ENCODE measurements at places on chromosomes 7 and 10.

DNA sequence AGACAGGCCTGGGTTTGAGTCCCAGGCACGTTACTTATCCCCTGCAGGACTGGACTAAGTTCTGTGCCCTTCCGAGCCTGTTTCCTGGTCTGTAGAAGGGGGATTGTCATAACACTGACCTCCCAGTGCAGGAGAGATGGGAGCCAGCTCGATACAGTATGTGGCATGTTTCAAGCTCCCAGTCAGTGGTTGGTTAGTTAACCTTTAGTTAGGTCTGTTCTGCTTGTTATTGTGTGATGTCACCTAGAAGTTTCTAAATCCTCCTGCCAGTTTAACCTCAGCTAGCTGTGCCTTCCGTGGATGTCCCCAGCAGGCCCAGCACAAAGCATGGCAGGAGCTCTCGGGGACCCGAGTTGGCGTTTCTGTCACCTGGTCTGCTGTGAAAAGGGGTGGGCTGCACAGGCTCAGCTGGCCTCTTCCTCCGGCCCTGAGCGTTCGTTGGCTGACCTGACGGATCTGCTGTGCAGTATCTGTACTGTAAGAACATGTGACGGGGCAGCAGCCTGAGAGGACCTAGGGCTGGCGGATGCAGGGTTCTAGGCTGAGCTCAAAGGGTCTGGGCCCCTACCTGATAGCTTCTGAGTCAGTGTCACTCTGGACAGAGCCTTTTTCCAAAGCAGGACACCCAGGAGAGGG lies 53.0 kb downstream of the SPOCK2 start:
- DNase-seq = no peak

GRCh38 chr7:650339-651031 lies 76.0 kb upstream of the DNAAF5 start:
- DNase-seq = no peak

DNA sequence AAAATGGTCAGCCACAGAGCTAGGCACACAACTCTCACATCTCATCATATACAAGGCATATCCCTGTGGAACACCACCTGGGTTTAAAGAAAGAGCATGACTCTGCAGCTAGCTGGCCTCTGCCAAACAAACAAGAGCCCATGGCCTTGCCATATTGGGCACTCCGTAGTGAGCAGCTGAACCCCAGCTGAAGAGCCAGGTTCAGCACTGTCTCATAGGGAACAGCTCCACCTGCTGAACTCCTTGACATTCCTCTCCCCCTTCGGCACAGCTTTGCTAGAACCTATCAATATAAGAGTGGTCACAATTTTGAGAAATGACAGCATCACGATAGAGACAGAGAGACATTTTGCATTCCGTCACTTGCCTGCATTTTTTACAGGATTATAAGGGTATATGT lies 20.0 kb downstream of the SORCS1 start:
- DNase-seq = no peak

- no peak for DNase-seq
Measured at GRCh38 chr10:117537436-117537903, 5.1 kb upstream of the EMX2 start.

GRCh38 chr7:68121655-68122054 lies 1125.0 kb downstream of the TYW1 start:
- no peak for DNase-seq

- DNase-seq = no peak
Measured at GRCh38 chr7:36919738-36920137, 195.4 kb upstream of the AOAH start.

- DNase-seq = no peak
Measured at GRCh38 chr10:74752371-74753040, 73.9 kb upstream of the KAT6B start.

DNA sequence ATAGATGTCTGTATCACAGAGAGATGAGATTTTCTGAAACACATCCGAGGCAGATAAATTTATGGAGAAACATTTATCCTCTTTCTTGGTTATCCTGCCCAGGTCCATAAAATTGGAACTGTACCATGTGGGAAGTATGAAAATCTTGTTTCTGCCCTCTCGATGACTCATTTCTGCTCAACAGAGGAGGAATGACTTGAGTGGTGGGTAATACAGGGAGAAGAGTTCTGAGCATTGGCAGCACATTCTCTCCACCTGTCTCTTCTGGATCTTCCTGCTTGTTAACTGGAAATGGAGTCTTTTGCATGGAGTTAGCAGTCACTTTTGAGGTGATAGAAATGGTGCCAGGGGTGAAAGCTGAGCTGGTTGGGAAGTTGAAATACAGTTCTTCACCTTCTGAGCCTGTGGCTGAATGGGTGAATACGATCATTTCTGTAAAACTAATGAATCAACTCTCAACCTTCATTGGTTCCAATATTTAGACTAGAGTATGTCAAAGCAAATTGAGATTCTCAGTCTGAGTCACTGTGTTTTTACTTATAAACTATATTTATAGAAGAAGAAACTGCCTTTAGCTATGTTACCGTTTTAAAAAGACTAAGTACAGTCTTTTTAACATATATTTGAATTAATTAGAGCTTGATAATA lies 945.5 kb downstream of the SORCS3 start:
- DNase-seq = no peak

DNA sequence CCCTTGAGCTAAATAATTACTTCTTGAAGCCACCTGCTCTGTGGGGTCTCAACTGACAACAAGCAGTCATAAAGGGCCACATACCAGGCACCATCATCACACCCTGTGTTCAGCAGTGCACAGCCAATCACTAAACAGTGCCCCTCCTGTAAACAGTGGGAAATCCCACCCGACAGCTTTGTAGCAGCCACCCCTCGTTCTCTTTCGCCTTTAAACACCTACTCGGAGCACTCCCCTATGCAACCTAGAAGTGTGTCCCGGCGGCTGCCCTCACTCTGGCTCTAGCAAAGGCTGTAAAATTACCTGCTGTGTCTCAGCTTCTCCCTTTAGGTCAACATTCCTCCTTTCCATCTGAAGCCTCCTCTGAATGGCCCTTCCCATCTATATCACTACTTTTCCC lies 111.9 kb downstream of the TCERG1L start:
- no peak for DNase-seq

- no peak for DNase-seq
Measured at GRCh38 chr7:38310591-38311101, 37.2 kb upstream of the TARP start.

GRCh38 chr10:79249186-79250121 lies 97.8 kb upstream of the PPIF start:
- DNase-seq = no peak

DNA sequence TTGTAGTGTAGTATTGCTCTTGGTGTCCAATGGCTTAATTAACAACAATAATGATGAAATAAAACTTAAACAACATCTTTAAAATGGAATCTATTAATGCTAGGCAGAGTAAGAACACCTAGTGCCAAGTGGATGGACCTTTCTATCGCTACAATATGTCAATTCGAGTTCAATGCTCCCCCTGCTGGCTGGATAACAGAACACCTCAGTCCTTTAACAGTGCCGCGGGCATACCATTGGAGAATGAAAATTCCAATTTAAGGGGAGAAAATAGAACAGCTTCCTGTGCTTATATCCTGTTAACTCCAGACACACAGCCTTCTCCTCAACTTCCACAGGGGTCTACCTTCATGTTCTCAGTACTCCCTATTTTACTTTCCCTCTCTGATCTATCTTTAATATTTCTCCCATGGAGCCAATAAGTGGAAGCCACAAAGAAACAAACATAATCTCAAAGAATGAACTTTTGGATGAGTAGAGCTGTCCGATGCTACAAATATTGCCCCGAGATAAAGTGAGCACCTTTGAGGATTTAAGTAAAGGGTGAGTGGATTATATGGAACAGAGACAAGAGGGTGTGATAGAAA lies 41.4 kb downstream of the COL1A2 start:
- peak; percentile 14 for DNase-seq

- no peak for DNase-seq
Measured at GRCh38 chr7:132160611-132161532, 415.4 kb downstream of the PLXNA4 start.

- no peak for DNase-seq
Measured at GRCh38 chr10:62657244-62657835, 147.2 kb upstream of the ADO start.

- no peak for DNase-seq
Measured at GRCh38 chr10:66838656-66839055, 87.2 kb upstream of the LRRTM3 start.

- no peak for DNase-seq
Measured at GRCh38 chr10:113430634-113431397, 122.0 kb upstream of the HABP2 start.

- DNase-seq = no peak
Measured at GRCh38 chr7:114148779-114149178, 230.0 kb upstream of the PPP1R3A start.

DNA sequence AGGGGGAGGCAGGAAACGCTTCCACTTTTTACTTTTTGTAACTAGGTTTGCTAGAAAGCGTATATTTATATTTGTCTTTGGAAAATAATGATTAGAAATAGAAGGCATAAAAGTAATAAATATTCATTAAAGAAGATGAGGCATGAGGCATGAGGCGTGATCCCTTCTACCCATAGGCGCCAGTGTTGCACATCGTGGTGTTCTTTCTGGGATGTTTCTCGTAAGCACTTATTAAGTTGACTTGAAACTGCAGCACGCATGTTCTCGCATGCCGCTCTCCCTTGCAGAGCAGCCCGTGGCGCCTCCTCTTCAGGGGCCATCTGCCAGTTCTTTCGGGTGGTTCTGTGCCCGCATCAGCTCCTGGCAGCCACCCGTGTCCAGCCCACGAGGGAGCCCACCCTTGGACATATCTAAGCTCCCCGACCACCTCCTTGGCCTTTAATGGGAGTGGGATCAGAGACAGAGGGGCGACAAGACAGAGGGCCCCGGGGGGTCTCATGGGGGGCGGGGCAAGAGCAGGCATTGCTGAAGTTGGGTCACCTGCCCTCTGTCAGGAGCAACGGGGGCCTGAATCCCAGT lies 28.5 kb upstream of the CSGALNACT2 start:
- no peak for DNase-seq
